Stromal cell of bone marrow (primary cell): ENCODE measurements at places on chromosomes 16 and 17.

DNA sequence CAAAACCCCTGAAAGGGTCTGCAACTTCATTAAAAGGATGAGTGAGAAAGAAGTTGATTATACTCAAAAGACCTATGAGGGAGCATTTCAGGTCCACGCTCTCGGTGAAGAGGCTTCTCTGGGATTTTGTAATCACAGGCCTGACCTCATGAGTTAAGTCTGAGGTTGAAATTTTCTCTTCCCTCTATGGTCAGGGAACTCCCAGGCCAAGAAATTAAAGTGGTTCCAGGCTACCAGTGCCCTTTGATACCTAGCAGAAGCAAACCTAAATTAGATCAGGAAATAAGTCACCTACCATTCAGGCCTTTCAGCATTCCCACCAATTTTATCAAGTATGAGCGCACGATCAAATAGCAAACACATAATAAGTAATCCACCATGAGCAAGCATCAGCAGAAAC is 27.9 kb downstream of the MBTD1 start:
- no peak for DNase-seq

GRCh38 chr16:82899731-82900450 is 273.1 kb downstream of the CDH13 start:
- no peak for DNase-seq

DNA sequence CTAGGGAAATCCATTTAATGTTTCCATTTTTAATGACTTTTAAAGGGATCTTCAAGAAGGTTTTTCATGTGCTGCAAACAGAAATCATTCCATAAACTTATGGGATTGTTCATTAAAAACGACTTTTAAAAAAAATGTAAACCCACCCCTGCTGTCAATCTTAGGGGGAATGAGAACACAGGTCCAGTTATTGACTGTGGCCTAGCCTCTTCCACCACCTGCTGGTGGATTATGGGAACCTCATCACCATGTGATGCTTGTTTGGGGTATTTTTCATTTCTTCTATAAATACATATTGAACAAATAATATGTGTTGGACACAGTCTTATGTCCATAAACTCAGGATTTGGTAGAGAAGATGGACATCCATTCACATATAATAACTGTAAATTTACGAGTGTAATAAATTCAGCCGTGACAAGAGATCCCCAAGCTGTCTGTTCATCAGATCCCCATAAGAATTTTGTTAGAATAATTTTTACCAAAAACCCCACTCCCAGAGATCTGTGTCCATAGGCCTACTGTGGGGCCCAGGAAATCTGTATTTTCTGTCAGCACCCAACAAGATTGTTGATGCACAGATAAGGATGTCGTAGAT is 42.0 kb upstream of the TMC5 start:
- DNase-seq = peak; percentile 28

DNA sequence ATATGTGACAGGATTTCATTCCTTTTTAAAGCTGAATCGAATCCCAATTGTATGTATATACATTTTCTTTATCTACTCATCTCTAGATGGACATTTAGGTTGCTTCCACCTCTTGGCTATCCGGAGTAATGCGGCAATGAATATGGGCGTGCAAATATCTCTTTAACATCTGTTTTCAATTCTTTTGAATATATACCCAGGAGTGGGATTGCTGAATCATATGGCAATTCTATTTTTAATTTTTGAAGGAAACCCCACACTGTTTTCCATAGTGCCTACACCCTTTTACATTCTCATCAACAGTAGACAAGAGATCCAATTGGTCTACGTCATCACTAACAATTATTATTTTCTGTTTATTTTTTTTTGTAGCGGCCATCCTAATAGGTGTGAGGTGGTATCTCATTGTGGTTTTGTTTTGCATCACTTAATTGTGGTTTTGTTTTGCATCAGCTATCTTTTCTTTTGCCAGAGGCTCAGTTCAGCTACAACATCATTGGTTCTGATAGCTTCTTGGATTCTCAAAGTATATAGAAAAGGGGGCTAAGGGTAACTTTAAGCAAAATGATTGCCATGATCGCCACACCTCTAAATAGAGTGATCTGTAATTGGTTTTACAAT is 25.6 kb upstream of the MAP2K6 start:
- no peak for DNase-seq

DNA sequence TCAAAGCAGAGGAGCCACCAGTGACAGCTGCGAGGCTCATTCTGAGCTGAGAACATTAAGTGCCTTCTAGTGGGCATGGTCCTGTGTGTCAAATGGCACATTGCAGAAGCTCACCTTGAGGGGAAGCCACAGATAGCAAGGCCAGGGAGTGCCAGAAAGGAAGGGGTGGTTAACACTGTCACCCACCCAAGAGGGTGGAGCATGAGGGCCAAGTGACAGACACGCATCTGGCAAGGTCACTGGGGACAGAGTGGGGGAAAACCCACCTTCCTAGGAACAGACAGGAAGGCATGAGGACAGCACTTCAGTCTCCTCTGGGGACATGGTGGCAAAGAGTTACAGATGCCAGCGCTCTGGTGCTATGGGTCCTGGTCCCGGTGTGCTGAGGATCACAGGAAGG is 22.1 kb downstream of the NUBP1 start:
- DNase-seq = no peak

- DNase-seq = no peak
Measured at GRCh38 chr16:24511792-24512191, 27.6 kb upstream of the RBBP6 start.

GRCh38 chr16:29807426-29808218 is 1.3 kb downstream of the MAZ start:
- DNase-seq = peak; percentile 85
